H54 (cell line): ENCODE measurements at places on chromosomes 7 and 10.

- no peak for DNase-seq
These were observed 111.5 kb downstream of the TCF7L2 start for GRCh38 chr10:113061557-113061956.

- DNase-seq: no peak
These were observed 85.9 kb downstream of the CD36 start for GRCh38 chr7:80724249-80724871.

DNA sequence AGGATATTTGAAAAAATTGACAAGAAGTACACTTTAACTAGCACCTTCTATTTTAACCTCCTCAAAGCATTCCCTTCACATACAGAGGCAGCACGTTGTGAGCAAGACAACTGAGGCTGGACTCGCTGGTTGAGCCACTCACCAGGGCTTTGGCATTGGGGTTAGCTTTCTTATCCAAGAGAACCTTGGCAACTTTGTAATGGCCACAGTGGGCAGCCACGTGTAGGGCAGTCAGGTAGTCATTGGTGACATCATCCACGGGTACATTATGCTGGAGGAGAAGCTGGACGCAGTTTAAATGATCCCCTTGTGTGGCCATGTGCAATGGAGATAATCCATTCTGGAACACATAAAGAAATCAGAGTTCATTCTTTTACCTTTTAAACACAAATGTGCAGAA, 181.8 kb downstream of the ANK3 start:
- no peak for DNase-seq

DNA sequence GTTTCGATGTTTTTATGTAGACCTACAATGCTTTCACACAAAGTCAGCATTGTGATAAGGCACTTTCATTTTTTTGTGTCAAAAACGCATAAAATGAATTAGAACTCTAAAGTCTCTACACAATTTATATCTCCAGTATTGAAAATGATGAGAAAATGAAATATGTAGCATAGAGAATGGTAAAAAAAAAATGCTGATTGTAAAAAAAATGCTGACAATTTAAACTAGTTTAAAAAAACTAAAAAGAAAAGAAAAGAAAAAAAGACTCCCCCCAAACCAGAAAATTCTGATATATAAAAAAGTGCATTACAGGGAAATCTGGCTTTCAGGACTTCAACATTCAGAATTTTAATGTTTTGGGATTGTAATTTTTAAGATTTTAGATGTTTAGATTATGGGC, 148.1 kb downstream of the FZD1 start:
- no peak for DNase-seq

DNA sequence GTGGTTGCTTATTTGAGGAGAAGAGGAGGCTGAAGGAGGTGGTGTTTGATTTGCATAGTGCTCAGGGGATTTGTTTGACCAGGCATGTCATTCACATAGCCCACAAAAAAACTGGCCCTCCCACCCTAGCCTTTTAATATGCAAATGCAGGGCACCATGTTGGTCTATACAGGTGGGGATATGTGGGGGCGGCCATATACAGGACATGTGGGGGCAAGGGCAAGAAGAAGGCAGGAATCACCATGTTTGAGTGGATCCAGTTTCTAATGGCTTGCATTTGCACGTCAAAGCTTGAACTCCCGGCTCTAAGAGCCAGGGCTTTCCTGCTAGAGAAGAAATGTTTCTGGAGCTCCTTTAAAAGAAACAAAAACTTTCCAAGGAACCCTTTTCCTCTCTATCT, 541.0 kb downstream of the ZWINT start:
- DNase-seq: no peak

- peak; percentile 19 for DNase-seq
These were observed 790.8 kb upstream of the KCND2 start for GRCh38 chr7:119482209-119482608.

DNA sequence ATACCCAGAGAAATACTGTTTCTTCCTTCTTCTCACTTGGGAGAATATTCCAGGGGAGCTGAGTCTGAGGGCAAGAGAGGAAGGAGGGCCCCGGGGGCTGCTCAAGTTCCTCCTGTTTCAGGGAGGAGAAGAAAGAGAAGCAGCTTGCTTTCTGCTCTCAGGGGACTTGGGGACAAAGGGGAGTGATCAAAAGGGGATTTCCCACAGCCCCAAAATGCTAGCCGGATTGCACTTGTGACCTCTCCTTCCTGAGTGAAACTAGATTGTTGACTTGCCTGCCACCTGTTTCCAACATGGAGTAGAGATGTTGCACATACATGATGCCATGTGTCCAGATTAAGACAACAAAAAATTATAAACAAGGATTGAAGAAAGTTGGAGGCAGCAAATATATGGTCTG, 28.7 kb upstream of the PDCD4 start:
- no peak for DNase-seq

DNA sequence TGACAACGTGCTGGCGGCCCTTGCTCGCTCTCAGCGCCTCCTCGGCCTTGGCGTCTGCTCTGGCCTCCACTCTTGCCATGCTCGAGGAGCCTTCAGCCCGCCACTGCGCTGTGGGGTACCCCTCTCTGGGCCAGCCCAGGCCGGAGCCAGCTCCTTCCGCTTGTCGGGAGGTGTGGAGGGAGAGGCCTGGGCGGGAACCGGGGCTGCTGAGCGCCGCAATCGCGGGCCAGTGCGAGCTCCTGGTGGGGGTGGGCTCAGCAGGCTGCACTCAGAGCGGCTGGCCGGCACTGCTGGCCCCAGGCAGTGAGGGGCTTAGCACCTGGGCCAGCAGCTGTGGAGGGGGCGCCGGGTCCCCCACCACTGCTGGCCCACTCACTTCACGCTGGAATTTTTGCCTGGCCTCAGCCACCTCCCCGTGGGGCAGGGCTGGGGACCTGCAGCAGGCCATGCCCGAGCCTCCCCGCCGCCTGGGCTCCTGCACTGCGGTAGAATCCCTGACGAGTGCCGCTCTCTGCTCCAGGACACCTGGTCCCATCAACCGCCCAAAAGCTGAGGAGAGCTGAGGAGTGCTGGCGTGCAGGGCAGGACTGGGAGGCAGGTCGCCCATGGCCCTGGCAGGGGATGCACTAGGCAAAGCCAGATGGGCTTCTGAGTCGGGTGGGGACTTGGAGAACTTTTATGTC, 372.2 kb upstream of the NRG3 start:
- DNase-seq: no peak

DNA sequence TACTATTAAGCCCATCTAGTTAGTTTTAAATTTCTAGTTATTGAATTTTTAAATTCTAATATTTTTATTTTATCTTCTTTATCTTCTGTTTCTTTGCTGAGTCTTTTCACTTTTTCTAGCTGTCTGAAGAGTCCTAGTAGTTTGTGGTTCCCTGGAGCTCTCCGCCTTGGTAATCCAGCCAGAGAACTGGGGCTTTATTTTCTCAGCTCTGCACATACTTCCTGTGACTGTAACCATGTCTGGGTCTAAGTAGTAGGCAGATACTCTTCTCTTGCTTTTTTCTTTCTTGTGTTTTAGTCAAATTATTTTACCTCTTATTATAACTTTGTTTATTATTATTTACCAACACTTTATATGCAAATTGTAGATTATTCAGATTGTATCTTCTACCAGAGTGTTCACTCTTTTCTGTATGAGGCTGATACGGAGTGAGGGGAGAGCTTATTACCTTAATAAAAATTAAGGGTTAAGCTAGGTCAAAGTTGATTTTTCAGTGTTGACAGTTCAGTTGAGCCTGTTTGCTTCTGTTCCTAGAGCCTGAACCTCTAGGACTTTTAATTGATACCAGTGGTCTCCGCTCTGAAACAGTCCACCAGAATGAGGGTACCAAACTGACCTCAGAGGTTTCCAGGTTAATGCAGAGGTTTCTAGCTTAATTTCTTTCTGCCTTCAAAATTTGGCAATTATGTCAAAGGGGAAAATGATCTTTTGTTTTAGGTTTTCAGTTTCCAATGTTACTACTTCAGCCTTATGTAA, 155.4 kb downstream of the ADK start:
- DNase-seq: no peak

GRCh38 chr7:106071999-106072714, 40.0 kb downstream of the SYPL1 start:
- no peak for DNase-seq

DNA sequence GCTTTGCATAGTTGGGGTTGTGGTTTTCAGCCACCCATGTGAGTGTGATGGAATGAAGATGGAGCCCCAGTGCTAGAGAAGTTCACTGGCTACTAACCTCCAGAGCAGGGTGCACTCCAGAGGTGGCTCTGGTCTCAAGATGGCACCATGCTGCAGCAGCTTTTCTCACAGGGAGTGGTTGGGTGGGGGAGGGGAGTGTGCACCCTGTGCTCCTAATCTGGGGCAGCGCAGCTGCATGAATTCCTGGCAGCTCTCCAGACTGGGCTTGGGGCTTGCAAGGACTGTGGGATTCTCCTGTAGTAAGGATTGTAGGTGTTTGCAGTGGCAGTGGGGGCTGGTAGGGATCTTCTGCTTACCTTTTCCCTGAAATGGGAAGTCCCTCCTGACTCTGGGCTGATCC, 23.7 kb downstream of the PHTF2 start:
- DNase-seq: no peak

GRCh38 chr7:43537765-43538403, 45.0 kb upstream of the STK17A start:
- peak; percentile 42 for DNase-seq

DNA sequence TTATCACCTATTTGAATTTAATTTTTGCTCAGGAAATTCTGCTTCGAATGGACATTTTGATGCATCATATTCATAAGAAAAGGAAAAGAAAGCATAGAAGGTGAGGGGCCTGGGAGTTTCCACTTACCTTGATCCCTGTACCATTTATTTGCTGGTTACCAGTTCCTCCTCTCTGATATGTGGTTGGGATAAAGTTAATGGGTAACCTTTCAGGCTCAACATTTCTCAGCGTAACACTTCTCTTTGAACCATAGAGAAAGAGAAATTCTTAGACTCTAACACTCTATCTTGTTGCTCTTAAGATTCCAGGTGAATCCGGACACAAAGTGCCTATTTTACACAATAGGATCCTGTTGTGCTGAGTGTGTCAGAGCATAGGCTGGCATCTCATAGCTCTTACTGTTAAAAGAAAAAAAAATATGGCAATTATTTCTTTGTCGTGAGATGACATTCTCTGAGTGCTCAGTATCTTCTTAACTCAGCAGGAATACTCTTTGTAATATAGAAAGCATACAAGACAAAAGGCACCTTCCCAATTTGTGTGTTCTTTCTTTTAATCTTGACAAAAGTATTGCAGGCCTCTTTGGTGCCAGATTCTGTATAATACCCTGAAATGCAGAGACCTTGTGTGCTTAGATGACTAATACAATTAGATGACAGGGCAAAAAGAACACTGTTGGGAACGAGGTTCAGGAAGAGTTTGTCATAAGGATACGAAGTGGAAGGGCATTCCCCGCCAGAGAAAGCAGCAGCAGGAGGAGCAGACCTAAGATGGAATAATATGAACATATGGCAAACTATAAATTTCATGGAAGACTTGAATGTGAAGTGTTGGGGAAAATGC, 689.6 kb downstream of the NRG3 start:
- no peak for DNase-seq

DNA sequence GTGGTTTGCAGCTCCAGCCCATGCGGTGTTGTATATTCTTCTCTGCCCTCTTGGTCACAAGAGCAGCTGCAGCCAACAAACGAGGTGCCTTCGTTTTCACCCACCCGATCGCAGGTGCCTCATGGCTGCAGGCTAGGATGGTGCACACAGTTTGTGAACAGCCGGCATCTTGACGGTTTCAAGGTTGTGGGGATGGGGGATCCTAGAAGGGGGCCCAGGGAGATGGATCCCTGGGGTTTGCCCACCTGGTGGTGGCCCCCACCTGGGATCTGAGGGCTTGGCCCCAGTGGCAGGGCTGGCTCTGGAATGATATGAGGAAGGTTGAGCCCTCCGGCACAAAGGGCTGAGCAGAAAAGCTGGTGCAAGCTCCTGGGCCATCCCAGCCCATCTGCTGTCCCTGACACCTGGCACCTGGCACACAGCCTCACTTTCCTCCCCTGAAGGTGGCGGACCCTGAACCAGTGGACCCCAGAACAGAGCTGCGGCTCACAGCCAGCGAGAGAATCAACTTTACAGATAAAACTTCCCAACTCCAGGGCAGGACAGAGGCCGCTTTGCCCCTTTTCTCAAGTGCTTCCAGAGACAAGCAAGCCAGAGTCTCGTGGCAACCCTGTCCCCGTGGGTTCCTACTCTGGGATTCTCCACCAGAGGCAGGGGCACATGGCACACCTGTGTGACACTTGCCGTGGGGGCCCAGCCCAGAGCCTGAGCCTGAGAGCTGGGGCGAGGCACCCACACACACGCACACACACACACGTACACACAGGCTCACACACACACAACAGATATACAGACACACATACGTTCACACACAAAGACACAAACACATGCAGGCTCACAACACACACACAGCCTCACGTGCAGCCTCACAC, 177.3 kb upstream of the PPP2R2D start:
- no peak for DNase-seq

- no peak for DNase-seq
These were observed 4.5 kb upstream of the HKDC1 start for GRCh38 chr10:69215405-69216171.

GRCh38 chr7:128164061-128164954, 76.8 kb upstream of the LEP start:
- peak; percentile 96 for DNase-seq

DNA sequence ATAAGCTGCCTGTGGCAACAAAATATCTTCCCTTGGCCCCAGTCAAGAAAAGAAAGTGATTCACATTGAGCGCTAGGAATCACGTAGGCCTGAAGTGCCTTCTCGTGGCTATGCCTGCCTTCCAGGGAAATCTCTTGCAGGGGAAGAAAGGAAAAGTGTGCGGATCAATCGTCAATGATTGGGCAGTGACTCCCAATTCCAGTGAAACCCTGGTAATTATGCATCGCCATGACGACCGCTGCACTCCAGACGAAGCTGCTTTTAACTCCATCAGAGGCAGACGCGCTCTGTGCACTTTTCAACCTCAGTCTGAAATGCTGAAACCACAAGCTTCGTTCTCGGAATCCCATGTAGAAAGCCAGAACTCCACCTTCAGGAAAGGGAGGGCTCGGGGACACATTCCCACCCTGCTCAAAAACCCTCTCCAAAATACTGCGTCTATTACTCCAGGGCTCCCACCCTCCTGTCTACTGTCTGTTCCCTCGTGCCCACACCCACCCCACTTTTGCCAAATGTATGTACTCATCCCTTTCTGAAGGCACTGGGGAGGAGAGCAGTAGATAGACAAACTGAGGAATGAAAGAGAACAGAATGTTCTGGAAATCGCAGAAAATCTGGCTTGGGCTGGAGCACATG, 24.2 kb upstream of the PRKAG2 start:
- DNase-seq: no peak

DNA sequence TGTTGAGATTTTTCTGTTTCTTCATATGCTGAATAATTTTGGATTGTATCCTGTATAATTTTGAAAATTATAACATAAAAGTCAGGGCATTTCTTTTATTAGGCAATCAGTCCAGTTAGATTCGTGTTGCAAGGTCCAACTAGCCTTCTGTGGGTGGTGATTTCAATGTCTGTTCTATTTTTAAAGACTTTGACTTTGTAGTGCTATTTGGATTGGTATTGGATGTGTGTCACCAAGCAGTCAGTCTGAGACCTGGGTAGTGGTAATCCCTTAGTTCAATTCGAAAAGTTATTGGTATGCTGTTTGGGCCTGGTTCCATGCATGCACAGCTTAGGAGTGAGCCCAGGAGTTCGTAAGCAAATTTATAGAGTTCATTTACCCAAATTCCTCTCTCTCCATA, 82.2 kb downstream of the EPDR1 start:
- DNase-seq: no peak
